ENCODE measurements at places on chromosomes 4 and X. TPM values are rescaled to one million over a fixed set of nuclear protein-coding genes. Genes with fewer than 3 reads are reported as not detected.

- no peak for DNase-seq
Measured at GRCh38 chr4:61445374-61446063, 245.4 kb downstream of the ADGRL3 start.

DNA sequence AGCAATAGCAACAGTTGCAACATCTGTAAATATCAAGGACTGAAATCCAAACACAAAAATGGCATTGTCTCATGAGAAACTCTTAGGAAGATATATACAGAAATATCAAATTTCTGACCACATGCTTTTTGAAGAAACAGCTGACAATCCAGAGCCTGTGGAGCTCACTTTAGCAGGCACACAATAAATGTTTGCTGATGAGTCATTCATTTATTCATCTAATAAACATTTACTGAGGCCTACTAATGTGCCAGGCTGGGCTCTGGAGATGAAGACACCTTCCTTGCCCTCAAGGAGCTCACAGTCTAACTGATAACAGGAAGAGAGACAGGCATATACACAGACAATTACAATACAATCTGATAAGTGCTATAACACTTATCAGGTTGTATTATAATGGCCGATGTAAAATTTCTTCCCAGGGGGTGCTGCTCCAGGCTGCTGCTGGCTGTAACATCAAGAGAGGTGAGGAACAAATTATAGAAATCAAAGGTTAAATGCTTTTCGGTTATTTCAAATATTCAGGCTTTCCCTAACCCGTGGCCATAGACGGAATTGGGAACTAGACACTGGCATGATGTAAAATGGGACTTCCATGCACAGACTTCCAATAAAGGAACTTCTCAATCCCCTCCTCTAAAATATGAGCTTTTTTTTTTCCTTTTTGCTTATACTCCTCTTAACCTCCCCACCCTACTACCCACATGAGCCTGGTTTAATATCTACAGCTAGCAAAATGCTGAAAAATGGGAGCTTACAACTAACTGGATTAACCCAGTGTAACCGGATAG lies 16.8 kb upstream of the ZCCHC13 start:
- DNase-seq = no peak

- DNase-seq = no peak
Measured at GRCh38 chrX:31061091-31061490, 10.8 kb downstream of the FTHL17 start.

DNA sequence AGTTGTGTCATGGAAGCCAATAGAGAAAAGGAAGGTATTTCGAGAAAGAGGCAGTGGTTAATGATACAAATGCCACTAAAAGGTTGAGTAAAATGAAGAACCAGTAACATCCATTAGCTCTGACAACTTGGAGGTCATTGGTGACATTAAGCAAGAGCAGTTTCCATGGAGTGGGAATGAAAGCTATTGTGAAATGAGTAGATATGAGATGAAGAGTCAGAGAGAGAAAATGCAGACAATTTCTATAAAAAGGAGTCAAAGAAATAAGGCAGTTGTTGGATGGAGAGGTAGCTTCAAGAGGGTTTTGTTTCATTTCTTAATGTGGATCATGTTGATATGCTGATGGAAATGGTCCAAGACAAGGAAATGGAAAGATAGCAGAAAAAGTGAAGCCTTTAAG lies 9.6 kb upstream of the AMTN start:
- DNase-seq = no peak

GRCh38 chr4:7909463-7910262 lies 30.0 kb downstream of the AFAP1 start:
- no peak for DNase-seq

GRCh38 chr4:3819210-3819919 lies 53.2 kb downstream of the ADRA2C start:
- no peak for DNase-seq

- DNase-seq = no peak
Measured at GRCh38 chrX:124033821-124034220, 72.3 kb downstream of the STAG2 start.

DNA sequence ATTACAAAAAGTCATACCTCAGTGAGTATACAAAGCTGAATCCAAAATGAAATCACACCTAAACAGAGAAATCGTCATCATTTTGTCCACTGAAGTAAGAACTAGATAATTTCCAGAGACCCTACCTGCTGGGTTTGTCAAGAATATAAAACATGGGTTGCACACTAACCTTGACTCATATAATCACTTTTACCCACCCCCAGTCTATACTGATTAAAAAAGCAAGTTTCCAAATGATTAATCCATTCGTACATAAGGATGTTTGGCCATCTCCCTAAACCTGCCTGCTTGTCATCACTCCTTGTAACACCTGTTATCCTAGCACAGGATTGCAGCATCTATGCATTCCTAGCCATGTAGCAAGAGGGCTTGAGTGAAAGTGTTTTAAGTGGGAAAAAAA lies 4.7 kb downstream of the RAP2C start:
- DNase-seq = no peak

GRCh38 chr4:177251237-177251636 lies 58.4 kb upstream of the NEIL3 start:
- DNase-seq = no peak

GRCh38 chr4:159445692-159446091 lies 342.8 kb downstream of the RAPGEF2 start:
- DNase-seq = no peak

- DNase-seq = no peak
Measured at GRCh38 chrX:48498374-48498809, 10.4 kb upstream of the PORCN start.

GRCh38 chr4:174663216-174663615 lies 140.9 kb upstream of the HPGD start:
- DNase-seq = no peak

The CNKSR2 gene
- not detected for total RNA-seq

The LNX1 gene
- total RNA-seq = 1.6 TPM

The CSAG1 gene
- not detected for total RNA-seq

The CENPVL1 gene
- not detected for total RNA-seq

The USP51 gene
- 0.92 TPM for total RNA-seq

The EDA gene
- 0.10 TPM for total RNA-seq
